ENCODE measurements at places on chromosomes 3 and 15.

- DNase-seq: no peak
These were observed 97.3 kb downstream of the CORO2B start for GRCh38 chr15:68676011-68676605.

DNA sequence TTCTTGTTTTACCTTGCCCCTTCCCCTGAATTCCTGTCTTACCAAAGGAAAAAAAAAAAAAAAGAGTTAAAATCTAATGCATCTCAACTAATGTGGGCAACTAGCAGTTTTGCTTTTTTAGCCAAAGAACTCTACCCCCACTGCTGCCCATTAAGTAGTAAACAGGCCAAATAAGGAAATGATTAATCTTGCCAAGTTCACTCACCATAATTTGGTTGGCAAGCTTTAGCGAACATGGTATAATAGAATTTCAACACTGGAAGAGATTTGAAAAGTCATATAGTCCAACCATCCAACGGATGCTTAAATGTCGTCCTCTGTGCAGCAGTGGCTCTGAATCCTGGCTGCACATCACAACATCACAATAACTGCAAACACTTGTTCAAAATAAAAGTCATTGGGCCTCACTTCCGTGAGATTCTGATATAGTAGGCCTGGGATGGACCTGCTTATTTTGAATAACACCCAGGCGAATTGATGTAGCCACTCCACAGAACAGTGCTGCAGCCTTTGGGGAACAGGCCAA lies 142.0 kb upstream of the UBE2E1 start:
- DNase-seq: no peak

DNA sequence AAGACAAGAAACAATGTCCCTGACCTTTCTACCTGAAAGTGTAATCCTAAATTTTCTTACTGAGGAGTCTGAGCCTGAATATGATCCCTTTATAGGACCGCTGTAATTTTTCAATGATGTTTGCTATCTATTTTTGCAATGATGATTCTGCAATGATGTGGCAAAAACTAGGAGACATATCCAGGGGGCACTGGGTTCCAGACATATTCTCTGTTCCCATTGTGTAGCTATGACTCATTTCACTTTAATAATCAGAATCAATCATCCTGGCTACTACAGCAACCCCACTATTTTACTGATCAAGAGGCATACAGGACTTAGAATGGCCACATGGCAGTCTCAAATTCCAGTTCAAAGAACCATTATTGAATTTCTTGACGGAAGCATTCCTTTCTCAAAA lies 85.9 kb downstream of the AQR start:
- no peak for DNase-seq

GRCh38 chr15:80591471-80591870 lies 103.6 kb upstream of the ABHD17C start:
- no peak for DNase-seq

- peak; percentile 50 for DNase-seq
These were observed 81.2 kb downstream of the NEK11 start for GRCh38 chr3:131107637-131108433.

DNA sequence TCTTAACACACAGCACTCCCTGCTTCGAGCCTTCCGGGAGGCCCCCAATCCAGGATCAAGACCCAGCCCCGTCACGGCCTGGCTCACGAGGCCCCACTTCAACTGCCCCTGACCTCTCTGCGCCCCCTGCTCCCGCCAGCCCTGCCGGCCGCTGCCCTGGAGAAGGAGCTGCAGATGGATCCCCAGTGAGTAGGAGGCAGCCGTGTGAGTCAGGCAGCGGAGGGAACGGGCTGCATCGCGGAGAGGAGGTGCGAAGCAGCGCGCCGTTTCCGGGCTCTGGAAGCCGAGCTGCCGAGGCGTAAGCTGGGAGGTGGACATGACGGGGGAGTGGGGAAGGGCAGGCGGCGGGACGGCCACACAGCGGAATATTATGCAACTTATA lies 133.4 kb downstream of the TPRA1 start:
- DNase-seq: peak; percentile 57

DNA sequence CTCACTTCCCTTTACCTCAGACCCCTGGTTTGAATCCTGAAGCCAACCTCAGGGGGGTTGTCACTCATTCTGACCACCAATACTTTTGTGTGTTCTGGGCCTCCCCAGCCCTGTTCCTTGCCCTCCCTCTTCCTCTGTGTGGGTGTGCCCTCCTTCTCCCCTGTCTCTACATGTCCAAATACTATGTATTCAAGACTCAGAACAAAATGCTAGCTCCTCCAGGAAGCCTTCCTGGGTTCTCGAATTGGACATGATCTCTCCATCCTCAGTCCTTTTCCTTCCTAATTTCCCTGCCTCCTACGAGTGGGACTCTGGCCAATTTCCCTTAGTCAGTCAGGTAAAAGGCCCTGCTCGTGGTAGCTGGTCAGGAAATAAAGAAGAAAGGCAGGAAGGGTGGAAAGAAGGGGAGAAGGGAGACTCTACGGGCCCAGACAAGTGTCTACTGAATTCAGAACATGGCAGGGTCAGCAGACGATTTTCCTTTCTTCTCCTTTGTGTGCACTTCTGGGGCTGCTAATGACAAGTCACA lies 79.7 kb downstream of the BDH1 start:
- no peak for DNase-seq
